ENCODE measurements at places on chromosomes 6 and 20. TPM values are rescaled to one million over a fixed set of nuclear protein-coding genes. Genes with fewer than 3 reads are reported as not detected.

OR2J3 gene
- not detected for total RNA-seq

CST3 gene
- total RNA-seq = 1,757 TPM

AIF1 gene
- total RNA-seq = 51.5 TPM

CST7 gene
- total RNA-seq = not detected

SLC32A1 gene
- not detected for total RNA-seq

EGFL8 gene
- 388 TPM for total RNA-seq

FAM83C gene
- total RNA-seq = not detected

LAMA4 gene
- total RNA-seq = 426 TPM

SNAP25 gene
- 0.22 TPM for total RNA-seq

PSMB8 gene
- total RNA-seq = 39.0 TPM

EPPIN gene
- not detected for total RNA-seq

ALDH5A1 gene
- 7.8 TPM for total RNA-seq

HLA-DRB1 gene
- 40.2 TPM for total RNA-seq

LBP gene
- total RNA-seq = 30.0 TPM

NRSN2 gene
- total RNA-seq = 20.6 TPM

NFATC2 gene
- total RNA-seq = 7.8 TPM

PACRG gene
- 10.4 TPM for total RNA-seq

CAP2 gene
- total RNA-seq = 11.8 TPM

RSPO4 gene
- 0.30 TPM for total RNA-seq

GSS gene
- 61.6 TPM for total RNA-seq

C6orf136 gene
- total RNA-seq = 20.4 TPM

SCGN gene
- total RNA-seq = not detected

PEX7 gene
- 5.0 TPM for total RNA-seq

UST gene
- total RNA-seq = 13.5 TPM

PROKR2 gene
- not detected for total RNA-seq

TTI1 gene
- total RNA-seq = 8.2 TPM

Data from tibial nerve (tissue), 4 donors.